ENCODE measurements at places on chromosomes 4 and X.

DNA sequence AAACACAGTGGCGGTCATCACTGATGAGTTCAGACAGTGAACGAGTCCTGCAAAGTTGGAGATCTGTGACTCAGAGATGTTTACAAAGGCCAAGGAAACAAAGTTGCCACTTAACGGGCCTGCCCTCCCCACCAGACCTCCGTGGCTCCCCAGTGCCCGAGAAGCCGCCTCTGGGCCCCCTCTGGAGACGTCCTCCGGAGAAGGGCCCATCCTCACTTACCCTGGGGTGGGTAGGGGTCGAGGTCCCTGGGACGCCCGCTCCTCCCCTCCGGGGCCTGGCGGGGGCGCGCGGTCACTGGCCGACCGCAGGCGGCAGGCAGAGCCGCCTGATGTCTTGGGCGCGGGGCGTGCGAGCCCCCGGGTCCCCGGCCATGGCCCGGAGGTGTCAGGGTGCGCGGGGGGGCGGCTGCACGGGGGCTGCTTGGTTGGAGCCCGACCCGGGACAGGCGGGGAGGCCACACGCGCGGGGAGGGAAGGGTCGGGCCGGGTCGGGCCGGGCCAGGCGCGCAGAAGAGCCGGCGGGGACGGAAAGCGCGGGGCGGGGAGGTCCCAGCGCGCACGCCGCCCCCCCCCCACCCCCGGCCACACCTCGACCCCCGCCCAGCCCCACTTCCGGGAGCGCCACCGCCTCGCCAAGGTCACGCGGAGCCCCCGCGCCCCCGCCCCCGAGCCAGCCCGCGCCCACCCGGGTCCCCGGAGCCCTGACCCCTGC lies 529 bp downstream of the DHRSX start:
- DNase-seq, result no peak

- DNase-seq, result no peak
Measured at GRCh38 chrX:16930392-16930791, 16.1 kb upstream of the REPS2 start.

- no peak for DNase-seq
Measured at GRCh38 chr4:188107931-188108843, 1.2 kb downstream of the TRIML2 start.

DNA sequence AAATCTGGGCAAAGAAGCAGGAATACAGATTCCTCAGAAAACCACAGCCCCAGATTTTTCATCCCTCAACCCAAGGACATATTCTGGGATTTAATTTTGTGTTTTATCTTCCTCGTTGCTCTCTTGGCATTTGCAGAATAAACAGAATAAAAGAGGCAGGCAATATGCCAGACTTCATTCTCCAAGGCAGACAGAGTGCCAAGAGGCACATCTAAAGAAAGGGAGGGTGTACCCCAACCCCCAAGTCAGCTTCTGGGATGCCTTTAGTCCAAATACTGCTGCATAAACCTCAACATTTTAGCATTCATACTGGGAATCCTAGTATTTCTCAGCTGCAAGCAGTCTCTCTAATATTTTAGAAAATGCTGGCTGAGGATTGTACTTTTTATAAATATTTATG lies 629.2 kb downstream of the KLHL13 start:
- no peak for DNase-seq

- no peak for DNase-seq
Measured at GRCh38 chr4:498328-498904, 540 bp downstream of the ZNF721 start.

GRCh38 chr4:30727409-30727808 lies 7.2 kb downstream of the PCDH7 start:
- DNase-seq, result no peak

GRCh38 chr4:108192056-108192455 lies 23.3 kb upstream of the LEF1 start:
- DNase-seq, result no peak

DNA sequence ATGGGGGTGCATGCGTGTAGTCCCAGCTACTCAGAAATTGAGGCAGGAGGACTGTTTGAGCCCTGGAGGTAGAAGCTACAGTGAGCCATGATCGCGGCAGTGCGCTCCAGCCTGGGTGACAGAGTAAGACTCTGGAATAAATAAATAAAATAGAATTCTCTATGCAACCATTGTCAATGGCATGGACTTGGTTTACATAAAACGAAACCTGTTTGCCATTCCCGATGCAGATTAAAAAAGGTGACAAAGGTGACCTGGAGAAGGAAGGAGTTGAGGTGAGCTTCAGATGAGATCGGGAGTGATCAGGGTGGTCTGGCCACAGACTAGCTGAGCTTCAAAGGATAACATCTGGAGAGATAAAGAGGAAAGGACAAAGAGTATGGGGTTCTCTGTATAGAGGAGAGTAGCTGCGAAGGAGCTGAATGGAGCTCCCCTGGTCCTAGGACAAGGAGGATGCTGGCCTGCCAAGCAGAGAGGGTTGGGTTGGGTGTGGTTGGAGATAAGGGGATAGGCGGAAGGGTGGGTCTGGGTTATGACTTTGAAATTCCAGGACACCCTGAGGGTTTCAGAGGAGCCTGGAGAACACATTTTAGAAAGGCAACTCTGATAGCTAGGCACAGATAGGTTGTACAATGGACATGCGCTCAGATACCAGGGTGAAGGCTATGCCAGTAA lies 98.6 kb downstream of the RBM47 start:
- DNase-seq, result no peak

- no peak for DNase-seq
Measured at GRCh38 chr4:48483777-48484493, 792 bp downstream of the SLC10A4 start.

- no peak for DNase-seq
Measured at GRCh38 chr4:168509786-168510185, 12.9 kb downstream of the PALLD start.

GRCh38 chr4:171281359-171281758 lies 531.8 kb upstream of the GALNTL6 start:
- no peak for DNase-seq
